ENCODE measurements at places on chromosomes 16 and 17. TPM values are rescaled to one million over a fixed set of nuclear protein-coding genes. Genes with fewer than 3 reads are reported as not detected.

Gene C17orf67
- 0.41 TPM for total RNA-seq

Gene PLXDC1
- total RNA-seq: not detected

Gene IRX6
- not detected for total RNA-seq

Gene KCNH4
- total RNA-seq: 0.06 TPM

Gene ATP1B2
- not detected for total RNA-seq

Gene FN3K
- not detected for total RNA-seq

Gene PRSS27
- total RNA-seq: 0.02 TPM

Gene PDIA2
- total RNA-seq: not detected

Gene GAS2L2
- 0.04 TPM for total RNA-seq

Gene MAF
- 7.9 TPM for total RNA-seq

Gene RASD1
- not detected for total RNA-seq

Gene KRTAP3-1
- total RNA-seq: not detected

Gene ZFP1
- 10.0 TPM for total RNA-seq

Gene KCNJ18
- 0.35 TPM for total RNA-seq

Gene METTL2A
- 28.3 TPM for total RNA-seq

Gene C17orf50
- total RNA-seq: not detected

Gene SLC46A1
- total RNA-seq: 4.9 TPM

Gene HSD17B1
- 0.47 TPM for total RNA-seq

GRCh38 chr17:47995241-47995935 lies 24.5 kb downstream of the CDK5RAP3 start:
- DNase-seq: no peak

DNA sequence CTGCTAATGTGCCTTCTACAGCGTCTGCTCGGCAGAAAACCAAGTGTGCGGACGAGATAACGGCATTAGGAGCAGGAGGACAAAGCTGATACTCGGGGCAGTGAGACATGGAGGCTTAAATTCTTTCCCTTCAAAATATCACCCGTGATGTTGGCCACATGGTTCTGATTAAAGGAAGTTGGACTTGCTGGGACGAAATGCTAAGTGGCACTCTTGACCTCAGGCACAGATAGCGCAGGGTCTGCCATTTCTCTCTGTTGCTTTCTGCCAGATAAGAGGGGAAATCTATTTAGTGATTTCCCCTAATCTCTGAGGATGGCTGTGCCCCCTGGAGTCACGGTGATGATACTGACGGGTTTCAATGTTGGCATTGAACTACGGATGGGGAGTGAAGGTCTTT lies 509.6 kb upstream of the EEF2KMT start:
- no peak for DNase-seq

DNA sequence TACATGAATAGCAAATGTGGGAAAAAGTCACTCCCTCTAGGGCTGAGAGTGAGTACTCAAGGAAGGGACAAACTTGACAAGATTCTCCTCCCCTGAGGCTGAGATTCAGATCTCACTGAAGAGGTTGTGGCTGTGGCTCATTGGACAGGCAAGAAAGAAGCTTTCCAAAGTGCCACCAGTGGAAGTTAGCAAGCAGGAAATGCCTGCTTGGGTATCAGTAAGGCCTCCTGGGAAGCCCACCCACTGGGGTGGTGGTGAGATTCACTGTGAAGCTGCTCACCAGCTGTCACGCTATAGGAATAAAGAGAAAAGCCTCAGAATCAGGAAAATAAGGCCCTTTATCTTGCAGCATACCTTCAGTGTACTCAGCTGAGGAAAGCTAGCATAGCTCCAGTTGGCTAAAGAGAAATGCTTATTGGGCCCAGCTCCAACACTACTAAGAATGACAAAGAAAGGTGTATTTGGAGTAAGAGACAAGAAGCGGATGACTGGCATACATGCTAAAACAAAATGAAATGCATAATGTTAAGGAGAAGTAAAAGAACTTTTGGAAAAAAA lies 274.4 kb upstream of the TOM1L1 start:
- DNase-seq: no peak

- DNase-seq: no peak
Measured at GRCh38 chr17:67452681-67453554, 75.8 kb downstream of the PITPNC1 start.

DNA sequence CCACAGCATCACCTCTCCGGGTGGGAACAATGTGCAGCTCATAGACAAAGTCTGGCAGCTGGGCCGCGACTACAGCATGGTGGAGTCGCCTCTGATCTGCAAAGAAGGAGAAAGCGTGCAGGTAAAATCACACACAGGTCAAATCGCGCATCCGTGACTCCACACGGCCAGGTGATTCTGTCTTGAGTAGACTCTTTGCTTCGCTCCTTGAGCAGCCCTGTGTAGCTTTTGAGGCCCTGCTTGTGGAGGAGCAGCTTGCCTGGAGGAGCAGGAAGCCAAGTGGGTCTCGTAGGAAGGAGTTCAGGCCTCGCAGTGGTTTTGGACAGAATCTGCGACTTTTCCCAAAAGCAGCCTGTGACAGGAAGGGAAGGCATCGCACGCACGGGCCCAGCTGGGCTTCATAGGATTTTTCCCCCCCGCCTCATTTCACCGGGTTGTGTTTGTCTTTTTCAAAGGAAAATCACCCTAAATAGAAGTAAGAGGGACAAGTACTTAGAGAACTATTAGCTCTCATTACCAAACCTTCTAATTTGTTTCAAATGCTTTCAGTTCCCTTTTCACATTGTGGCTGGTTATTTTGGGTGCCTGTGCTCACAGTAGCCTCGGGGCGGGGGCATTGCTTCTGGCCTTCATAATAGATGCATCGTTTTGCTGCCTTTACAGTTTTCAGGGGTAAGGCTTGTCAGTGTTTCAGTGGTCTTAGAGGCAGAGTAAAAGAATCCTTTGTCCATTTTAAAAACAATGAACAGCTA lies 71.5 kb downstream of the SEC14L1 start:
- no peak for DNase-seq

- no peak for DNase-seq
Measured at GRCh38 chr16:75460446-75460845, 4.0 kb downstream of the TMEM170A start.

DNA sequence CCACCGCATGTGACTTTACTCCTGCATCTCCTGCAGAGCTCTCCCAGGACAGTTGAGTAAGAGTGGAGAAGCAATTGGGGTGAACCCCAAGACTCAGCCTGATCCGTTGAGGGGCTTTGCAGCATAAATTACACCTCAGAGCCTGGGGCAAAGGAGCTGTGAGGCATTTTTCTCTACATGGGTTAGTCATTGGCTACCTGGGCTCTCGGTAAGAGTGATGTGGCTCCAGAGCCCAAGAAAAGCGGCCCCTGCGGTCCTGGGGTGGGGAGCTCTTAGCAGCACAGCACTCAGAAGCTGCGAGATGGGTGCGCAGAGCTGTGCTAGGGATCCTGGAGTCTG lies 40.4 kb upstream of the C16orf78 start:
- DNase-seq: no peak

DNA sequence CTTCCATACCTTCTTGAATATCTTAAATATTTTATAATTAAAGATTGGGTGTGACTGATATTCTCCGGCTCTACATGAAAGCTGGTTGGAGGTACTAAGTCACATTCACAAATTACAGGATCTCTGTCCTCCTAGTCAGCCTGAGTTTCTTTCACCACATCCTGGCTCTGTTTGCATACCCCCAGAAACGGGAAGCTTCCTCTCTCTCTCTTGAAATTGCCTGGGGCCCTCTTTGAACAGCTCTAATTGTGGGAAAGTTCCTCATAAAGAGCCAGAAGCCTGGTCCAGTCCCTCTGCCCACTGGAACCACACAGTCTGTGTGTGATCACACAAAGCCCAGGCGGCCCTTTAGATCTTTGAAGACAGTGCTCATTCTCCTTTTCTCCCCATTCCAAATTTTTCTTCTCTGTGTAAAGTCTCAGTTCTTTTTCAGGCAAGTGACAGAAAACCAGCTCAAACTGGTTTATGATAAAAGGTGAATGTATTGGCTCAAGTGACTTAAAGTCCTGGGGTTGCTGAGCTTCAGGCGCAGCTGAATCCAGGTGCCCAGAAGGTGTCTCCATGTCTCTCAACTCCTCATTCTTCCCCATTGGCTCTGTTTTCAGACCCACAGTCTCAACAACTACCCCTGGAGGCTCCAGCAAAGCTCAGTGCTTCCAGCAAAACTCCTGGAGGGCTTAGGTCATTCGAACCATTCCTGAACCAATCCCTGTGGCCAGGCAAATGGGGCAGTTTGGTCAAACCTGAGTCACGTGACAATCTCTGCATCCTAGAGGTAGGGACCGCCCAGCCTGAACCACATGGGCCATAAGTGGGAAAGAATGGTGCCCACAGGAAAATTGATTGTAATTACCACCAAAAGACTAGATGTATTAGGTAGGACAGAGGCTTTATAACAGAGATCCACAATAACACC lies 8.5 kb upstream of the RAI1 start:
- peak; percentile 29 for DNase-seq

- peak; percentile 49 for DNase-seq
Measured at GRCh38 chr17:35801583-35802224, 6.3 kb upstream of the MMP28 start.

DNA sequence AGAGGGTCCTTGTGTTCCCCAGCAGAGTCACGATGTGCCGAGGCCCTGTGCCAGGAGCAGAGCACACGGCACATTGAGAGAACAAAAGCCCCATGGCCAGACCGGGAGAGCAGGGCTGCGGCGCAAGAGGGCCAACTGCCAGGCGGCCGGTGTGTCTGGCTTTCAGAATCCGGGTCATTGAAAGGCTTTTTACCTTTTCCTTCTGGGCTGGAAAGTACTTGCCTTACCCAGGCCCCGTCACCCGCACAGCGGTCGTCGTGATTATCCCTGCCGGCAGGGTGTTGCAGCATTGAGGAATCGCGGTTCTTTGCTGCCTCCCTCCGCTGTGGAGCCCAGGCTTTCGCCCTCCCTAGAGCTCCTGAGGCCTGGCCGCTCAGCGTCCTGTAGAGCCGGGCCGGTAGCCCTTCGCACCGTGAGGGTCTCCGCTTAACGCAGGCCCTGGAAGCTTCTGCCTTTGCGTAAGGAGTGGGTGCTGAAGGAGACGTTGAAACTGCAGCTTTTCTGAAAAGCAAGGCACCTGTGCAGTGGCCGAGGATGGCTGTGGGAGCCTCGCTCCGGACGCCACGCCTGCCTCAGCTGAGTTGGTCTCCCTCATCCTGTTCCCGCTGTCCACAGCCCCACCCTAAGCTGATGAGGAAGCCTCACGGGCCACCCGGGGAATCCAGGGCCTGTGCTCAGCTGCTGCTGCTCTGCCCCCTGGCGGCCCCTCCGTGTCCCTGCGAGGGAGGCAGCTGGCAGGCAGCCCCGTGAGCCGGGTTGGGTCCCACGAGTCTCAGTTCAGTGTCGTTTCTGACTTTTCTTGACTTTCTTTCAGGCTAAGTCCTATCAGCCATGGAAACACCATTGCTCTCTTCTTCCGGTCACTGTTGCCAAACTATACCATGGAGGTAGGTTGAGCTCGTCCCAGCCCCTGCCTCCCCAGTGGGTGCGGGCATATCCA lies 8.6 kb upstream of the MC1R start:
- DNase-seq: peak; percentile 61

GRCh38 chr16:15690296-15690695 lies 40.3 kb downstream of the NDE1 start:
- no peak for DNase-seq

DNA sequence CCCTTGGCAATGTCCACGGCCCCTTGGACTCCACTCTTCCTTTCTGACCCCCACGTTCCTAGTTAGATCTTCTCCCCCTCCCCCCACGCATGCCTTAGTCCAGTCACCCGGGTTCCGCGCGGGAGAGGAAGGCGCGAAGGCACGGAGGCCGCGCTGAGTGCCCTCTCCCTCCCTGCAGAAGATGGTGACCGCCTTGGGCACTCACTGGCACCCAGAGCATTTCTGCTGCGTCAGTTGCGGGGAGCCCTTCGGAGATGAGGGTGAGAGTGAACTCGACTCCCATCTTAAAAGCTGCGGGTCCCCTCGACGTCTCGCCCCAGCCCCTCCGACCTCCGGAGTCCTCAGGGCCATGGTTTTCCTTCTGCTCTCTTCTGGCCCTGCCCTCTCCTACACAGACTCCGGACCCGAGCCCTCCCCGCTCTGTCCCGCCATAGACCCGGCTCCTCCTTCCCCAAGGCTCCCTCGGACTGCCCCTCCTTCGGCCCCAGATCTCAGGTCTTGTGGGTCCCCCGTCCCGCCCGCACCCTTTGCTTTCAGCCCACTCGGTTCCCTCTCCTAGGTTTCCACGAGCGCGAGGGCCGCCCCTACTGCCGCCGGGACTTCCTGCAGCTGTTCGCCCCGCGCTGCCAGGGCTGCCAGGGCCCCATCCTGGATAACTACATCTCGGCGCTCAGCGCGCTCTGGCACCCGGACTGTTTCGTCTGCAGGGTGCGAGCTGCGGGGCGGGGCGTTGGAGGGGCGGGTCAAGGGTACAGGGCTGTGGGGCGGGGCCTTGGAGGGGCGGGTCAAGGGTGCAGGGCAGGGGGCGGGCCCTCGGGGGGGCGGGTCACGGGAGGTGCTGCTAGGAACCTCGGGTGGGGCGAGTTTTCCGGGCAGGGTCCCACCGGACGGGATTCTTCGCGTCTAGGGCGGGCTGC lies 4.6 kb downstream of the TGFB1I1 start:
- no peak for DNase-seq

DNA sequence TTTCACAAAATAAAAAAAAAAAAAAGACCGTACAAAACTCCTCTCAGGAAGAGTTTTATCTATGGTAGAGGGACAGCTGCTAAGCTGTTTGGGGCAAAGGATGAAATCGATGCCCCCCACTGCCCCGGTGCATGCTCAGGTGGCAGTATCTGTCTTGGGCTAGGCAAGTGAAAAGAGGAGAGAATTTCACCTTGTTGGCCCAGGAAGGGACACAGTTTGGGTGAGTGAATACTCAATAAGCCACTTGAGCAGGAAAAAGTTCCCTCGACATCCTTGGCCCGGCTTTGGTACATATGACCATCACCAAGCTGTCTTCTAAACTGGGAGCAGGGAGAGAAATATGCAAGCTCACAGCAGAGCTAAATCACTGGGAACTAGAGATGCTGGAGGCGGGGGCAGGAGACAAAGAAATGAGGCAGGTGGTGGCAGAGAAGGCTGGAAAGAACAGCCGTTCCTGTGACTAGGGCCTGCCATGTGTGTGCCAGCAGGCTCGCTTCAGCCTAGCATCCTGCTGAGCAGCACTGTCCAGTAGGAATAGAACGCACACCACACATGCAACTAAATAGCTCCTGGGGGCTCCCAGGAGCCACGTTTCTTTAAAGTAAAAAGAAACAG lies 8.2 kb upstream of the EIF1 start:
- no peak for DNase-seq

- peak; percentile 44 for DNase-seq
Measured at GRCh38 chr16:55035029-55035428, 104.4 kb downstream of the IRX5 start.

DNA sequence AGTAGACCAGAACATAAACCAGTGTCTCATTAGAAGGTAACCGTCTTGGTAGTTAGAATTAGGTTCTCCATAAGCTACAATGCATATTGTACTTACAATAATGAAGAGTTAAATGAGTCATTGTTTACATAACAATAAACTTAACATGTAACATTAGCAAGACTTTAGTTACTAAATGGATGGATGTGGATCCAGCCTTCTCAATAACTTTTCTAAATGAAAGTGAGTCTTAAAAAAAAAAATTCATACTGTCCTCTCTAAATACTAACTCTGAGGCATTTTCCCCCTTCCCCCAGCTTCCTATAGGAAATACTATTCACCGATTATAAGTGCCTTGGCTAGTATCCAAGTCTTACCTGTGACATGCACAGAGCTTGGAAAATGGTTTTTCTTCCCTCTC lies 155.3 kb downstream of the CYB561 start:
- no peak for DNase-seq
